ENCODE measurements at places on chromosomes 6 and 20.
A peak's percentile ranks its signal among the peaks of the same experiment; 100 is the strongest.

DNA sequence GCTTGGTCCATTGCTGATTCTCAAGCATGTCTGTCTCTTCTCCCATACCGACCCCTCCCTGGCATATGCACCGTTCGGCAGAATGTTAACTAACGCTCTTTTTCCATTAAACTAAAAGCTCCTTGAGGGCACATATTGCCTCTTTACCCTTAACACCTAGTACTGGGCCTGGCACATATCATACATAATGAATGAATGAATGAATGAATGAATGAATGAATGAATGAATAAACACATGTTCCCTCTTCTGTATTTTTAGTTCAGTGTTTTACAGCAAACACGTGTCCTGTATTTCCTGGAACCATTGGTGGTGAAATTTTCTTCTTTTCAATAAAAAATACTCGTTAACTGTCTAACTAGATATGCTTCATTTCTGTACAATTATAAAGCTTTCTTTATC is 174.4 kb upstream of the DTNBP1 start:
- DNase-seq: no peak

DNA sequence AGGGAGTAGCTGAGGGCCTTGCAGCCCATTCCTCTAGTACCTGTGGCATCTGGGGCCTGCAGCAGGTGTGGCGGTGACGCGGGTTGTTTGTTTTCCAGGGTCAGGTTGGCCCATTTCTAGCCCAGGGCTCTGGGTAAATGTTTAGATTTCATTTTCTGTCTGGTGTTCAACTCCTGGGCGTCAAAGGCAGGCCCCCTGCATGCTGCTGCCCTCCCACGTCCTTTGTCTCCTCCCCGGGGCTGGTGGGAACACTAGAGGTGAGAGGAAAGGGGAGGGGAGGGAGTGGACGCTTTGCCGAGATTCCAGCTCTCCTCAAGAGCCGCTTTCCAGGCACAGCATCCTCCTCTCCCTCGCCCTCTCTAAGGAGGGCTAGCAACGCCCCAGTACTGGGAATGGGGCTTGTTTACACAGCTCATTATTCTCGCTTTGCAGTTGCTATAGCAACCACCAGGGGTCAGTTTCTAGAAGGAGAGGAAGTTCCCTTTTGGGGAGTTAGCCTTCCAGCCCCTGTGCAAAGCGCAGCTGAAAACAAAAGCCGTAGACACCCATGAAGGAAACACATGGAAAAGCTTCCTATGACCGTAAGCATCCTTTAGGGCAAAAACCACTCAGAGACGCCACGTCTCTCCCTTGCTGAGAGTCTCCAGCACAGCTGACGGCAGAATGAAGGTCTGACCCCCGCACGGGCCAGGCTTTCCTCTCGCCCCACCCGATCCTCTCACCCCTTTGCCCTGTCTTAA is 170.6 kb downstream of the LY86 start:
- peak; percentile 27 for DNase-seq

GRCh38 chr6:147528511-147529145 is 20.1 kb downstream of the SAMD5 start:
- DNase-seq: no peak

DNA sequence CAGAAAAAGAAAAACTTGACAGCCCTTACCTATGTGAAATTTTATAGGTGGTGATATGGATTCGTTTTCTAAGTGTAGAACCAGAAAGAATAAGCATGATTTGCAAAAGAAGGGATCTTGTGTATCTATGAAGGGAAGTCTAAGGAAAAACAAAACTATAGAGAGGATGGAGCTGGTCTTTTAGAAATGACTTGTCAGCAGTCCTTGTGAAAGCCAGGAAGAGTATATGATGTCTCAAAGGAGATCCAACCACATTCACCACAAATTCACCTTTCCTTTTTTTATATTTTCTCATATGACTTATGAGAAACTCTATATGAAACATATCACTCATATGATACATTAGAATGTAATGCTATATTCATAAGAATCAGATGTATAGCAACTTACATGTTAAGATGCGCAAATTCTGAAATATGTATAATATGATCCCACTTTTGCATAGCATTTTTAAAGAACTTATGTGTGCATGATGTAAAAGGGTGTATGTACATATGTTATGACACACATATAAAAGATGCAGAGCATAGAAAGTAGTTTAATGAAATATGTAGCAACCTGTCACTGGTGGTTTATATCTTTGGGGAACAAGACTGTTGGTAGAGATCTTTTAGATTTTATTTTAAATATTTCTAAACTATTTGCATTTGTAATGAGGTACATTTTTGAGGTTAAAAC is 91.9 kb upstream of the NUP153 start:
- DNase-seq: no peak

GRCh38 chr20:25543068-25543467 is 42.3 kb downstream of the NINL start:
- no peak for DNase-seq

DNA sequence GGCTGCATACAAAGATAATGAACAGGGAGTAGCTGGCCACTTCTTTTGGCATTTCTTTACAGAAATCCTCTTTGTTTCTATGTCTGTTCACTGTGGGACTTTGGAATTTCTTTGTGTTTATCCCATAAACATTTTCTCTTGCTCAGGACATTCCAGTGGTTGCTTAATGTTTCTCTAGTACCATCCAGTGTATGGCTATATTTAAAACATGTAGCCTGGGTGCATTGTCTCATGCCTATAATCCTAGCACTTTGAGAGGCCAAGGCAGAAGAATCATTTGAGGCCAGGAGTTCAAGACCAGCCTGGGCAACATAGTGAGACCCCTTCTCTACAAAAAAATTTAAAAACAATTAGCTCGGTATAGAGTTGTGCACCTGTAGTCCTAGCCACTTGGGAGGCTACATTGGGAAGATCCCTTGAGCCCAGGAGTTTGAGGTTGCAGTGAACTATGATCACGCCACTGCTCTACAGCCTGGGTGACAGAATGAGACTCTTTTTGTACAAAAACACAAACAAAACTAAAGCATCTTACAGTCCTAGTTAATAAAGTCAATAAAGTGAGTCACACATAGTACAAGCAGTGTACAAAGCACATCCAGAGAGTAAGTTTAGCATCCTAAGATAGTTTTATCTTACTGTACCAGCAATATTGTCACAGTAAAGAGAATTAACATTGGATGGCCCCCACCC is 63.3 kb downstream of the ZFAND3 start:
- DNase-seq: no peak

DNA sequence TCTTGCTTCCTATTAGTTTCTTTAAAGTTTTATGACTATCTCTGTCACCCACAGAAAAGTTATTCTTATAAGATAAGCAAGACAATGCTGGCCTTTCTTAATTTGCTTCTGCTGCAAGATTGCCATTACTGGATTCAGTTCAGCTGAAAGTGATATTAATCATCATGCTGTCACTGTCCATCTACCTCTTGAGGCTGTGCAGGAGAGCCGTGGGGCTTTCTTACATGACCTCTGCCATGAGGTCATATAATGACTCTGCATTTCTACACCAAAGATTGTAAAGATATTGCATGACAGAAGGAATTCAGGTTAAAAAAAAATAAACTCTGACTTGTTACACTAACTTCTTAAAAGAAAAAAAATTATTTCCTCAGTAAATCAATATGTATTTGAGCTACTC is 106.9 kb downstream of the TRDN start:
- DNase-seq: no peak

DNA sequence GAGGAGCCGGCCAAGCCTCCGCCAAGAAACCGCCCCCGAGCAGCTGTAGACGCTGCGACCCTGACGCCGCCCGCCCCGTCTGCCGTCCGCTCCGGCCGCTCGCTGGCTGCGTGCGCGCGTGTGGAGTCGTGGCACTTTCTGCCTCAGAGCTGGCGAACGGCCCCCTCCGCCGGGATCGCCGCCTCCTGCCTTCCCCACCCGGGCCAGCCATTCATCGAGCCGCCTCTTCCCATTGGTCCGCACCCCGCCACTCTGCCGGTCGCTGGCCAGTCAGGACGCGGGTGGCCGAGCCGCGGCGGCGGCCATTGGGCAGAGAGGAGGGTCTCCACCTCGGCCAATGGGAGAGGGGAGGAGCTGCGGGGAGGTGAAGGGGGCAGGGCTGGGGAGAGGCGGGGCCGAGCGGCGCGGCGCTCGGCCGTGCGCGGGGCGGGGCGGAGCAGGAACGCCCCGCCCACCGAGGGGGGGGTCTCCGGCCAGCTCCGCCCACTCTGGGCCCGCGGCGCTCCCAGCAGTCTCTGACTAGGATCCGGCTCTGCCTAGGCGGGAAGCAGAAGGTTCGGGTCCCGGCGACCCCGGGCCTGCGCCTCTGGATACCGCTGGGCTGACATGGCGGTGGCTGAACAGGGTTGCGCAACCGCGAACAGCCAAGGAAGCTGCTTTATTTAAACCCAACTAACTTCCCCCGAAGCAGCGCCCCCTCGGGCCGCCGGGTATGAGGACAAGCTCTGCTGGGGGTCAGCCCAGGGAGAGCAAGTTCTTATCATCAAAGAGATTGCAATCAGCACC is at the start of gene RRBP1:
Gene RRBP1 (minus strand): TSS at position 140 of the 786 bp plus-strand sequence. CDS start 21,735 bp downstream, outside the sequence.
- peak; percentile 98 for DNase-seq

- no peak for DNase-seq
Observed at GRCh38 chr6:121201105-121201504, 133.2 kb downstream of the TBC1D32 start.

DNA sequence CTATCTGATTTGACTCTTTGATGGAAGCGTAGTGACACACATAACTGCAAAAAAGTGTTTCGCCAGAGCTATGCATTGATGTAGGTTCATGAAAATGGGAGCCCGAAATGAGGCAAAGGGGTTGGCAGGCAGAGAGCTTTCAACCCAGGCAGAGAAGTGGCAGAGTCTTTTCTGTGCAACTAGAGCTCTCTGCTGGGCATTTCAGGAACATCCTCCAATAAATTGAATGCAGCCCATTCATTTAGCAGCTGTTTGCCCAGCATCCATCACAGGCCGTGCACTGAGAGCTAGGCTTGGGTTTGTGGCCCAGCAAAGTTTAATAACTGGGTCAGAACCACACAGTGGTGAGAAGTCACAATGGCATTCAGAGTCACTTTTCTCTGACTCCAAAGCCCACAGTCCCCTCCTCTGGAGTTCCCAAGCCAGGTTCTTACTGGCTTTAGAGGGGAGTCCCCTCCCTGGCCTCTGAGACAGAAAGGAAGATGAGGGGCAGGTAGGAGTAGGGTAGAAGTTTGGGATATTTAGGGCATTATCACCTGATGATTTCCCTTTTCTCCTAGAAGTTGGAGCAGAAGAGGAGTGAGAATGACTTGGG is 31.8 kb upstream of the ELMO2 start:
- DNase-seq: peak; percentile 37

GRCh38 chr6:33217681-33218080 is 9.4 kb downstream of the RING1 start:
- DNase-seq: no peak

- no peak for DNase-seq
Observed at GRCh38 chr6:34791164-34791700, 651 bp upstream of the BLTP3A start.

DNA sequence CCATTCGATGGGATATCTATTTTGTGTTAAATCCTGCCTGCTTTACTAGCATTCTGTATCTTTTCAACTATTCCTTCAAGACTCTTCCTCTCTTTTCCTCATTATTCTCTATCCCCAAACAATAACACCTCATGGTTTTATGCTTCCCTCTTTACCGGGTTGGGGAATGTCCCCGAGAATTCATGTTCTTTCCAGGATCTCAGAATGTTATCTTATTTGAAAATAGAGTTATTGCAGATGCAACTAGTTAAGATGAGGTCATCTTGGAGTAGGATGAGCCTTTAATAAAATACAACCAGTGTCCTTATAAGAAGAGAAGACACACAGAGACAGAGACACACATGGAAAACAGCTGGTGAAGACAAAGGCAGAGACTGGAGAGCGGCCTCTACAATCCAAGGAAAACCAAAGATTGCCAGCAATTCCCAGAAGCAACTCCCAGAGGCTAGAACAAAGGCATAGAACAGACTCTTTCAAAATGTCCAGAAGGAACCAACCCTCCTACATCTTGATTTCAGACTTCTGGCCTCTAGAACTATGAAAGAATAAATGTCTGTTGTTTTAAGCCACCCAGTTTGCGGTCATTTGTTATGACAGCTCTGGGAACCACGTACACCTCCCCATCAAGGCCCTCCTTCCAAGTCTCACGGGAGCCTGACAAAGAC is 126.8 kb upstream of the TNFAIP3 start:
- no peak for DNase-seq

DNA sequence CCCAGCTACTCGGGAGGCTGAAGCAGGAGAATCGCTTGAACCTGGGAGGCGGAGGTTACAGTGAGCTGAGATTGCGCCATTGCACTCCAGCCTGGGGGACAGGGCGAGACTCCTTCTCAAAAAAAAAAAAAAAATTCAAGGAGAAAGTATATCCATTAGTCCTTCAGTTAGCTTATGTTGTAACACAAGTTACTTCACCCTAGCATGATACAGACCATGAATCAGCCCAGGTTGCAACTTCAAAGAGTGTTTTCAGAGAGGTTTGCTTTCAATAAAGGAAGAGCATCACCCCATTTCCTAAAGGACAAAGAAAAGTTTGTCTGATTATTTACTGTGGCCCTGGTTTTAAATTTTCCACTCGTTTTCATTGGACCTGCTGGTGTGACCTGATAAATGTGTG is 73.0 kb downstream of the SERAC1 start:
- DNase-seq: no peak

DNA sequence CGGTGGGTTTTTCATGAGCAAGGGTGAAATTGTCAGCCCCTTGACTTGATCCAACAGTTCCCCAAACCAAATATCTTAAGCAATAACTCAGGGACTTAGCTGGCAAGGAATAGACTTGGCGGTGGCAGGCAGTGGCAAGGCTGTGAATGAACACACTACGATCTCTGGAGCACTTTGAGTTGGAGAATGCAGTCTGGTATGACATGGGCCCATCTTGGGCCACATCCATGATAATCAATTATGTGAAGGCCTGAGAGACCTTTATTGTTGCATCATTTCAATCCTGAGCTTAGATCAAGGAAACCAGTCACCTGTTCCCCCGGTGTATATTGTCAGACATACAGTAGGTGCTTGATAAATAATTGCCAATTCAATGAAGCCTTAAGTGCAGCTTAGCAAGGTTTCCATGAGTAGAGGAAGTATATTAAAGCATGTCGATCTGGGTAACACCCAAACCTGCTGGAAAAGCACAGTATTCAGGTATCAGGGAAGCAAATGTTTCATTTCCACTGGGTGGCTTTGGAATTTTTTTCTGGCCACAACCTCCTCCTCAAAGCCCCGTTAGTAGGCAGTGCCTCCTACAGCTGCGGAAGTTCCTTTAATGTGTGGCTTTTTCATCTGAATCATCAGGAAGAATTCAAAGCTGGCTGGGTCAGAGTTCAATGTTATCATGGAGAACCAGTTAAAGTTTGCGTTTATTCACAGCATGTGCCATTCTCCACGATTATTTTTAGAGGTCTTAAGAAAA is 10.2 kb downstream of the CASS4 start:
- no peak for DNase-seq

DNA sequence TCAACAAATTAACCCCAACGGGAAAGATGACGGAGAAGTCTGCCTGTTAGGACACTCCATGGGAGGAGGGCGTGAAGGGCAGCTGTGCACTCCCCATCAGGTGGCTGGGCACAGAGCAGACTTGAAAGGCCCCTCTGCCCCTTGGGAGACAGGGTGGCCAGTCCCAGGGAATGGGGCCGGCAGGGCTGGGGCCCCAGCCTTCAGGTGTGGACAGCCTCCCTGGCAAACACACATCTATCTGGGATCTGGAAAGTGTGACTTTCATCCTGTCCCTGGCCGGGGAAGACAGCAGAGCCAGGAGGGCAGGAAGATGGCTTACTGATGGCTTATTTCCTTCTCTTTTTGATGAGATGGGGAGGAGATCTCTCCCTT is 4.5 kb upstream of the FRMD1 start:
- DNase-seq: no peak
